ENCODE measurements at places on chromosomes 7 and 10.

- DNase-seq, result no peak
These were observed 13.8 kb downstream of the PSAP start for GRCh38 chr10:71837098-71837827.

- DNase-seq, result peak; percentile 61
These were observed at the start of gene SH2B2 for GRCh38 chr7:102286237-102287110. Gene SH2B2 (plus strand): TSS chr7:102286868. CDS start chr7:102300551, 13,683 bp downstream.

DNA sequence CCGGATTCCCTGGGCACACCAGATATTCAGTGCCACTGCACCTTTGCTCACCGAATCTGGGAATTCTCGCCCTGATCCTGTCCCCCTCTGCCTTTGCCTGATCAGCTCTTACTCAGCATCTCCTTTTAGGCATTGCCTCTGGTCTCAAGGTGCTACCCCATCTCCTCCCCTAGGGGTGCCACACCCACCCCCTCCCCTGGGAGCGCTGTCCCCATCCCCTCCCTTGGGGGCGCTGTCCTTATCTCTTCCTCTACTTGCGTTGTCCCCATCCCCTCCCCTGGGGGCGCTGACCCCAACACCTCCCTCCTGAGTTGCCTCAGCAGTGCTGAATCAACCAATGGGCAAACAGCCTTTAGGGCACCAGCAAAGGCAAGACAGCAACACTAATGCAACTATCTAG lies 686.9 kb upstream of the FOXK1 start:
- DNase-seq, result no peak

DNA sequence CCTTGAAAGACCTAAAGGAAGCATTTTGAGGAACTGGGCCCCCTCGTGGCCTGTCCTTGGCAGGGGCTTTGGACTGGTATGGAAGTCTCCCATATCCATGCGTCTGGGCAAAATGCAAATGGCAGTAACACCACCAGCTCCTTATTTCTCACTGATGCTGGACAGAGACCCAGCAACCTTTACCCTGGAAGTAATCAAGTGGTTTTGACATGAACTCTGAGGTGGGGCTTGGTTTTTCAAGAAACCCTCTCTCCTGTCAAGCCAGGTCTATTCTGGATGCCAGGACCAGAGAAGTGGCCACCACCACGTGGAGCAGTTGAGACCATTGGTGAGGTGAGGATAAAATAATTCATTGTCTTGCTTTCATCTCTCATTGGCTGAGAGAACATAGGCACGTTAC lies 84.4 kb downstream of the OTUD1 start:
- DNase-seq, result no peak

DNA sequence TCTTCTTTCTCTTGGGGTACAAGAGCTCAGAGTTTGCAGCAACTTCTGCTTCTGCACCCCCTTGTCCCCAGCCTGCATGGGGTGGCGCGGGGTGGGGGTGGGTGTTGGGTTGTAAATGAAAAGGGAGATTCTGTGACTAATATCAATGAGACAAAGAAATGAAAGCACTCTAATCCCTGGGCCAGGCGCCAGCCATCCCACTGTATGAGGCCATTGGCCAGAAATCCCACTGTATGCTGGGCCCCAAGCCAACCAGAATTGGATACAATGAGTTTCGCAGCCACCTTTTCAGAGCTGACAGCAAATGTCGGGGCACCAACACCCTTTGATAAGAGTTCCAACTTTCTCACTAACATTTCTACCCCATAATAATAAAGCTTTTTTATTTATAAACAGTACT lies 10.9 kb upstream of the PTN start:
- DNase-seq, result no peak

DNA sequence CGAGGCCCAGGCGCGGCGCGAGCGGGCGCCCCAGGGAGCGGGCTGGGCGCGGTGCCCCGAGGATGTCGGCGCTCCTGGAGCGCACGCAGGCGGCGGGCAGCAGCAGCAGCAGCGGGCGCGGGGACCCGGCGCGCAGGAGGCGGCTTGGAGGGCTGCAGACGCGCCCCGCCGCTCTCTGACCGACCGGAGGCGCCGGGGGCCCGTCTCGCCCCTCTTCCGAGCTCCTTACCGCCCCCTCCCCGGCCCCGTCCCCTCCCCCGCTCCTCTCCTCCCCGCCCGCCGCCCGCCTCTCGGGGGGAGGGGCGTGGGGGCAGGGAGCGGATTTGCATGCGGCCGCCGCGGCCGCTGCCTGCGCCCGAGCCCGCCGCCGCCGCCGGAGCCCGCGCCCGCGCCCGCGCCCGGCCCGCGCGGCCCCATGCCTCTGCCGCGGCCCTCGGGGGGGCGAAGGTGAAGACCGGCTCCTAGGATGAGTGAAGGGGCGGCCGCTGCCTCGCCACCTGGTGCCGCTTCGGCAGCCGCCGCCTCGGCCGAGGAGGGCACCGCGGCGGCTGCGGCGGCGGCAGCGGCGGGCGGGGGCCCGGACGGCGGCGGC lies at the start of gene NRG3:
Gene NRG3 (plus strand): TSS at position 320 of the 592 bp plus-strand sequence.
- DNase-seq, result no peak
